ENCODE measurements at places on chromosomes 13 and 19.

GRCh38 chr19:53037101-53038097 lies 7.1 kb upstream of the ERVV-2 start:
- peak; percentile 68 for DNase-seq

GRCh38 chr13:100517135-100517534 lies 71.5 kb downstream of the GGACT start:
- peak; percentile 44 for DNase-seq

GRCh38 chr13:40275155-40275554 lies 391.3 kb downstream of the FOXO1 start:
- DNase-seq, result no peak

DNA sequence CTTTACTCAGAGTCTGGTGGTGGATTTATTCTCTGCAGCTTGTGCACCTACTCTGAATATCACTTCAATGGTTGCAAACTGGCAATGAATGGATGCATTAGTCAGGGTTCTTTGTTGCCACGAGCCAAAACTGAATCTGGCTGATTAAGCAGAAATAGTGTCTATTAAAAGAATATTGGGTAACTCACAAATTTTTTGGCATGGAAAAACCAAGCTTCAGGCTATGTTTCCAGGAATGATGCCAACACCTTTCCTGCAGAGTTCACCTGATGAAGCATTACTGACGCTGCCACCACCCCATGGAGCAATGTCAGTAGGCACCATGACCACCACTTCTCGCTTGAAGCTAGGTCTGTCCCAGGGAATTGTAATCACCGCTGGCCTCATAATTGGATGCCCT lies 597.8 kb upstream of the SLC10A2 start:
- no peak for DNase-seq

DNA sequence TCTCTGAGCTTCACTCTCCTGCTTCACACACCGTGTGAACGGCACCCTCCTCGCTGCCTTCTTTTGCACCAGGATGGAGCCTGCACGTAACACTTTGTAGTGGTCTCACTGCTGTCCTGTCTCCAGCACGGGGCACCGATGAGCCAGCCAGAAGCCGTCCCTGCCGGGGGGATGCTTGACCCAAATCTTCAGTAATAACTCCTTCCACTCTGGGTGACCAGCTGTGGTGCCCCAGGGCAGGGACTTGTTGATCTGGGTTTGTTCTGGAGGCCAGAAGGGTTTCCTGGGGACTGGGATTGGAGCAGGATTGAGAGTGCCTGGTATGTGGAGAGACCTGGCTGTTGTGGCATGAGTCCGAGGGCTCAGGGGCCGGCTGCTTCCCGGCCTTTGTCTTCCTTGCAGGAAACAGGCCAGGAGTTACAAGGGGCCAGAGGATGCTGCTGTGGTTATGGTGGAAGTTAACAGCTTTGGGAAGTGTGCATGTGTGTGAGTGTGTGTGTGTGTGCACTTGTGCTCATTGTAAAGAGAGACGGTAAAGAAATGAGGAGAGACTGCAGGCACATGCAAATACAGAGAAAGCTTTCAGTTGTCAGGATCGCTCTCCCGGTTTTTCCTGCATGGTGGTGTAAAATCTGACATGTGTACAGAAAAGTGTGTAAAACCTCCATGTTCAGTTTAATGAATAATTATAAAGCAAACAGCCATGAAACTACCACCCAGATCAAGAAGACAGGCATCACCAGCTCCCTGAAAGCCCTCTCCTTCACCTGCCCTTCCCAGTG lies 18.9 kb downstream of the PAK4 start:
- DNase-seq, result peak; percentile 75

DNA sequence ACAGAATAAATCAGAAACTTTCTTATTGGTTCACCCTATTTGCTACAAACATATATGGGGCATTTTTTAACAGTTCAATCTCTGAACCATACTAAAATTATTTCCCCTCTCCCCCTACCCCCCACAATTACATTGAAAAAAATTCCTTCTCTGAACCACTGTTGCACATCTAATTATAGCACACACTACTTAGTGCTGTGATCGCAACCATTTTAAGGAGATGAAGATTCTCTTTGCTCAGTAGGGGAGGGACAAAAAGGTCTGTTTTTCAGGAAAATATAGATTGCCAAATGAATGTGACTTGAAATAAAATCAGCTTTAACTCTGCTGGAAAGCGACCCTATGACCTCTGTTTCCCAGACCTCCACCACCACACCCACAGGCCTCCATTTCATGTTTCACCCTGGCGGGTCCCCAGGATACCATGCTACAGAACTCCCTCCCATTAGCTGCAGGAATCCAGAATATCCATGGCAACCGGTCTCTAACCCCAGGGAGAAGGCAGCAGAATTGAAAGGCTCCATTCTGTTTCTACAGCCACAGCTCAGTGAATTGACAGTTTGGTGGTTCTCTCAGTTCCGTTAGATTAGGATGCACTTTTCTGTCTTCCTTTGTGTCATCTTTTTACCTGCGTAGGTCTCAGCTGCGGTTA lies 286.3 kb downstream of the TBC1D4 start:
- peak; percentile 16 for DNase-seq

- DNase-seq, result no peak
Measured at GRCh38 chr13:47603365-47603764, 397.7 kb downstream of the SUCLA2 start.

DNA sequence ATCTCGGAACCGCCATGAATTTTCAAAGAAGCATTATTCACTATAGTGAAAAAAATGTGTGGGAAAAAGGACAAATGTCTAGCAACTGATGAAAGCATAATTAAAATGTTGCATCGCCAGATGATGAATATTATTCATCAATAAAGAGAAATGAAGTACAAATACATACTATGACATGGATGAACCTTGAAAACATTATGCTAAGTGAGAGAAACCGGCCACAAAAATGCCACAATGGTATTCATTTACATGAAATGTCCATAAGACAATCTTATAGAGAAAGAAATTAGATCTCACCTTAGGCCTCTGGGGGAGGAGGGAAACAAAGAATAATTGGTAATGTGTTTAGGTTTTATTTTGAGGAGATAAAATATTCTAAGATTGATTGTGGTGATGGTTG lies 645.0 kb downstream of the EFNB2 start:
- no peak for DNase-seq

GRCh38 chr19:9847087-9847671 lies 12.1 kb downstream of the PIN1 start:
- peak; percentile 93 for DNase-seq

- no peak for DNase-seq
Measured at GRCh38 chr13:50892210-50892944, 17.2 kb upstream of the RNASEH2B start.

DNA sequence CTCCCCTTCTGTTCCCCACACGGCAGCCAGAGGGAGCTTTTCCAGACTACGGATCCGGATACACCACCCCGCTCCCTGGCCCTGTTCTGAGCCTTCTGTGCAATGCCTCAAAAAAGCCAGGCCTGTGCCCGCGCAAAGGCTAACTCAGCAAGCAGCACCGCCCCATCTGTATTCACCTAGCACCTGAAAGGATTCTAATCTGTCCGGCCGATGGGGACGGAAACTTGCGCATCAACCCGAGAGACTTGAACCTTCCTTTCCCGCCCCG lies 589 bp downstream of the ZBTB45 start:
- DNase-seq, result peak; percentile 93

- DNase-seq, result no peak
Measured at GRCh38 chr13:33138441-33138840, 122.2 kb downstream of the KL start.

DNA sequence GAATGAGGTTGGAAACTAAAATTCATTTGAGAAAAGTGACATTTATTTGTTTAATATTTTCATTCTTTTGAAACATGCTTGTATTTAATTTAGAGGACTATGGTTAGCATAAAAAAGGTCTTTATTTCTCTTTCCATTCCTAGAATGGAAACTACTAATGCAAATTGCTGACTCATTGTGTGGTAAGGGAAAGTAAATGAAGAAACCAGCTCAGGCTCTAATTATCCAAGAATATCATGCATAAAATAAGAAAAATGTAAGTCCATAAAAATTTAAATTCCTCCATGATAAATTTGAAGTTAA lies 777.0 kb upstream of the SLITRK1 start:
- DNase-seq, result no peak

GRCh38 chr13:50711131-50711815 lies 132.2 kb downstream of the DLEU7 start:
- no peak for DNase-seq

- no peak for DNase-seq
Measured at GRCh38 chr13:88979465-88980175, 1308.4 kb downstream of the SLITRK5 start.
